NCI-H1105 (cell line): ENCODE measurements at places on chromosomes 3 and 15.
A peak's percentile ranks its signal among the peaks of the same experiment; 100 is the strongest.

DNA sequence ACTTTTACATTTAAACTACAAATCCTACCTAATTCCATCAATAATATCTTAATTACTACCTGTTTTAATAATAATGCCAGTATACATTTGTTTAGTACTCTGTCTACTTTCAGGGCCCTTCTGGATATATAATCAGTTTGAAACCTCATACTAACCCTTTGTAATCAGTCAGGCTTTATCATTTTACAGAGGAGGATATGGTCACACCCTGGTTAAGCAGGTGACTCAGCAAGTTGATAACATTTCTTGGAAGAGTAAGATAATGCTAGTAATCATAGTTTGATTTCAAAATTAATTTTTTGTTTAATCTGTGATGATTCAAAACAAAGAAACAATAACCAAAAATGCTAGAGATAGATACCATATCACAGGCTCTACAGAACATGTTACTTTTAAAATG lies 208.2 kb upstream of the MANF start:
- DNase-seq: no peak

DNA sequence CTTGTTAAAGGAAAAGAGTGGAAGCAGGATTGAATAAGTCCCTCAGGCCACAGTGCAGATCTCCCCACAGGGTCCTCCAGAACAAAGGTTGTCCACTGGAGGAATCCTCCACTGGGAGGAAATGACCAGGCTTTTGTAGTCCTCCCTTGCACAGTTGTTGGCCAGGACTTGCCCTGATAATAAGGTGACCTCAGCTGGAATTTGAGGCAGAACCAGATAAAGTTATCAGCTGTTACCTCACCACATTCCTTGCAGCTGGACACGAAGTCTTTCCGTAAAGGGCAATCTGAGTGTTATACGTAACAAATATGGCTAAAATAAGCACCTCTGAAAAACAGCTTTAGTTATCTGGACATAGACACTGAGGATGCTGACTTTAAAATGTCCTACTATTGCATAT lies 83.5 kb upstream of the NAALADL2 start:
- no peak for DNase-seq

DNA sequence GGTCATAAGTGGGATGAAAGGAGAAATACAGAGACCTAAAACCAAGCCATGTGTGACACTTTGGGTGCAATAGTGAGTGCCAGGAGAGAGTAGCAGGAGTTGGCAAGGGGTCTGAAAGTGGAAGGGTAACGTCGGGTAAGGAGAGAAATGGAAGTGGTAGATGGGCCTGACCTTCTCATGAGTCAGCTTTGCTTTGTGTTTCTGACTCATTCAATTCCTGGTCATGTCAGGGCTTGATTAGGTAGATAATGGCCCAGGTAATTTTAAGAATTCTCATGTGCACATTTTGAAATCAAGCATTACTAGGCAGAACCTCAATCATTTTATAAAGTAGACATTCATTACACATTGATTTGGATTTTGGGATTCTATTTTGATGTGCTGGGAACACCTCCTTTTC lies 262.5 kb downstream of the SOX2 start:
- DNase-seq: peak; percentile 42

GRCh38 chr3:195887670-195888069 lies 20.7 kb downstream of the TNK2 start:
- DNase-seq: no peak

- DNase-seq: no peak
These were observed 2.9 kb downstream of the CADM2 start for GRCh38 chr3:84961521-84962255.

DNA sequence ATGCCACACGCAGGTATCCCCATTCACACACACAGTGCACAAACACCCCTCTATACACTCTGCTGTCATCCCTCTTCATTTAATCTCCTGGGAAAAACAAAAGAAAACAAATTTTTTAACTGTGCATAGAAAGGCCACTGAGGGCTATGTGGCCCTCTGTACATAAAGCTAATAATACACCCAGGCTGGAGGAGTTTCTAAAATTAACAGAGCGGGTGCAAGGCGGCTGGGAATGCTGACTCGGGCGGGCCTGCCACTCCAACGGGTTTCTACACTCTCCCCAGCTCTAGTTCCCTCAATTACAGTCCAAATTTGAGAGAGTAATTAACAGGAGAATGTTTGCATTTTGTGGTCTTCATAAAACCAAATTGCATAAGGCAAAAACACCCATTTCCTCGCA lies 23.1 kb downstream of the HCN4 start:
- DNase-seq: no peak

DNA sequence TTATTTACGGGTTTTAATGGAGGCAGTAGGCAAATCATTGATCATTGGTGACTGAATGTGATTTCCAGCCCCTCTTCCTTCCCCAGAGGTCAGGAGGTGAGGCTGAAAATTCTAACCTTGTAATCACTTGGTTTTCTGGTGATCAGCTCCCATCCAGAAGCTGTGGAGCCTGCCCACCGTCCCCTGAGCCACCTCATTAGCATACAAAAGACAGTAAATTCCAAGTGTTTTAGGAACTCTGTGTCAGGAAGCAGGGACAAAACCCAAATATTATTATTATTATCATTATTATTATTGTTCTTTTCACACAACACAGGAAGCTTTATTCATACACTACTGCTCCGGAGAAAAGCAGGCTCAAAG lies 18.2 kb downstream of the FOXB1 start:
- no peak for DNase-seq

- no peak for DNase-seq
These were observed 52.7 kb upstream of the SCN5A start for GRCh38 chr3:38702231-38702630.

GRCh38 chr3:195224980-195225580 lies 45.9 kb downstream of the XXYLT1 start:
- DNase-seq: no peak

DNA sequence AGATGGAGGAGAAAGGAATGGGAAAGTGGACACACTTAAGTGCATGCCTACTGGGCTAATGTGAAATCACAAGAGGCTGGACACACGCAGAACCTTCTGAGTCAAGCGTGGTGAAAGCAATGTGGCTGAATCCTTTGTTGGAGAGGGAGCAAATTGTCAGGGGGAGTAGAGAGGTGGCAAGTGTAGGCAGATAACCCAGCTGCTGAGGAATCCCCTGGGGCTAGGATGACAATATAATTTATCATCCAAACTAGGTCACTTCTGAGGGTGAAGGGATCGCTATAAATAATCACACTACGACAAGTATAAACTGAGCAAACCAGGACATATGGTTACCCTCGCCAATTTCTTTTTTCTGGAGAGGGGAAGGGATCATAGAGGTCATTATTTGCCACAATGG lies 28.7 kb downstream of the TAMM41 start:
- no peak for DNase-seq

DNA sequence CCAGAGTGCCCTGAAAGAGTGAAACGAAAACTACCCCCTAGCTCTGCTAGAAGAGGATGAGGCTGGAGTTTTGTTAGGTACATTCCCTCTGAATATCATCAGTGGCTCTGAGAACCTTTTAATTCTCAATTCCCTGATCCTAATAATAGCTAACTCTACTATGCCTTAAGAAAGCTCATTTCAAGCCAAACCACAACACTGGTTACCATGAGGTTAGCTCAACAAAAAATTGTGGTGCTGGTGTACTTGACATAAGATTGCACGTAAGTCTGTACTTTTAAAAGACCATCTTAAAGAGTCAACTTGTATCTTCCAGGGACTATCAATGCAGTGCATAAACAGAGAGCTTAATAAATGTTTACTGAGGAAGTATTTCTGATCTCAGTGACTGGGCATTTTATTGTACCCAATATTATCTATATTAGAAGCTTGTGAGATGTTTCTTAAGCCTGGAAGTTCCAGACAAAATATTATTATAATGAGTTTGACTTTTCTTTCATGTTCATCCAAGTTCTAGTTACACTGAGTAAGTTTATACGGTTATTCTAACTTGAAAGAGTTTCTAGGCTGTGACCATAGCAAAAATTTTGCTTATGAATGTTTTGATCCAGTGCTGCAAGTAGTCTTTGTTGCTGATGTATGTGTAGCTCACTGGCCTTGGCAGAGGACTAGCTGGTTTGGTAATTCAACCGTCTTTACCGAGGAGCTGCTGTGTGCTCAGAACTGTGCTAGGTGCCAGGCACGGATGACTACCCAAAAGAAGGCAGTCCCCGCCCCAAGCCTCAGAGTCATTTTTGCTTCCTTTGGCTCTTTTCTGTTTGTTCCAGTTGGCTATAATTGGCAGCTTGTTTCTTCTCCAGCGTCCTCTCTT lies 334.4 kb upstream of the TRIM42 start:
- DNase-seq: no peak

GRCh38 chr3:62859203-62859791 lies 15.9 kb downstream of the CADPS start:
- DNase-seq: no peak

GRCh38 chr3:151276687-151277042 lies 1.7 kb downstream of the P2RY14 start:
- no peak for DNase-seq

DNA sequence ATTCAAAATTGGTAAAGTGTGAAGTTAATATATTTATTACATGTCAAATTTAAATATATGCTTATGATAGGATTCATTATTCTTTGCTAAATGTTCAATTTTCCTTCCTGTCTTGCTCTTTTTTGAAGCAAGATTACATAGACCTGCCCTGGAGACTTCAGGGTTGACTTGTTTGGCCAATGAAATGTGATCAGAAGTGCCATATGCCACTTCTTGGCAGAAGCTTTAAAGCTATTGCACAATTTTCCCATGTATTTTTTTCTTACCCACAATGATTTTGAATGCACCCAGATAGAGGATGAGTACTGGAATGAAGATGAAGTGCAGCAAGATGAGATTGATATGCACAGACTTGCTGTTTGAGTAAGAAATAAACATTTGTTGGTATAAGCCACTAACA lies 406.3 kb upstream of the BCHE start:
- DNase-seq: no peak

DNA sequence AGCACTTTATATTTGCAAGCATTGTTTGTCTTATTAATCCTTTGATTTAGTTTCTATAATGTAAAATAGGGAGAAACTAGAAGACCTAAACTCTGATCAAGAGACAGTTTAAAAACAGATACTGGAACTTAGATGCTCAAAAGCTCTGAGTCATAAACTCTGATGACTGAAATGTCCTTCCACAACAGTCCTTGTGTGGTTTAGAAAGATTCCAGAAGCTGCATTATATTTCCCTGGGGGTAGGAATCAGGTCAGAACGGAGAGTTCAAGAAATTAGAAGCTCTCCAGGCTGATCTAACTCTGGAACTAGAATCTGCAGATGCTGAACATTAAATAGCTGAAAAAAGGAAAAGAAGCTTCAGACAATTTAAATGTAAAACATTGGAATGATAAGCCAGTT lies 18.3 kb upstream of the ONECUT1 start:
- DNase-seq: no peak

DNA sequence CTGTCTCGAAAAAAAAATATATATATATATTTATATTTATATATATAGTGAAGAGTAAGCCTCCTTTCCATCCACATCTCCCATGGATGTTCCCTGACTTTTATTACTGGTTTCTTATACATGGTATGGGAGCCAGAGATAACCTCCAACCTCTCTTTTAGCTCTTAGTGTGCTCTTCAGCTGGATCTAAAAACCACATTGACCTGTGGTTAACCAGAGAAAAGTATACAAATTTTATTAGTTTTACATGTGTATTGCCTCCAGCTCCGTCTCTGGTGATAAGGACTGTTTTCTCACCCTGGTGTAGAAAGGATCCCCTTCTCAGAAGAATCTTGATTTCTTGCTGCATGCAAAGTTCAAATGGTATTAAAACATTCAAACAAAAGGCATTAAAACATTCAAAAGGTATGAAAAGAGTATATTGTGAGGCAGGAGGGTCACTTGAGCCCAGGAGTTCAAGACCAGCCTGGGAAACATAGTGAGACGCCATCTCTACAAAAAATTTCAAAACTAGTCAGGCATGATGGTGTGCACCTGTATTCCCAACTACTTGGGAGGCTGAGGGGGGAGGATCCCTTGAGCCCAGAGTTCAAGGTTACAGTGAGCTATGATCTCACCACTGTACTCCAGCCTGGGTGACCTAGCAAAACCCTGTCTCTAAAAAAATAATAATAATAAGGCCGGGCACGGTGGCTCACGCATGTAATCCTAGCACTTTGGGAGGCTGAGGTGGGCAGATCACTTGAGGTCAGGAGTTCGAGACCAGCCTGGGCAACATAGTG lies 13.5 kb upstream of the TTBK2 start:
- no peak for DNase-seq

- DNase-seq: no peak
These were observed 65.8 kb downstream of the SCN5A start for GRCh38 chr3:38583688-38584087.

DNA sequence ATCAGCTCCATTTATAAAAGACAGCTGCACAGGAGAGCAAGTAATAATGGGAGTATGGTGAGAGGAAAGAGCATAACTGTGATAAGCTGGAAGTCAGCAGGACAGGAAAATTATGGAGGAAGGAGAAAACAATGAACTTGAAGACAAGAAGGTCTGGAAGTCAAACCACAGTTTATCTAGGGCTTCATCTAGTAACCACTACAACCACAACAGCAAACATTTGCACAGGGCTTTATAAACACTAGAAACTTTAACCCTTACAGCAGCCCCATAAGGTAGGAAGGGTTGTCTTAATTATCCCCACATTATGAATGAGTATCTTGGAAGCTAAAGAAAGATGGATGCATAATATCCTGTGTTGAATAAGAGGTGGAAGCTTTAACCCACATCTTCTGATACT lies 820.8 kb downstream of the IGSF11 start:
- no peak for DNase-seq
